Activated T-helper 9 cell treated with anti-CD3 and anti-CD28 coated beads, Interleukin-2, amount 50 U/mL, for 16 hours (primary cell): ENCODE measurements at places on chromosomes 12 and 14.

- no peak for DNase-seq
These were observed 35.1 kb upstream of the RPL10L start for GRCh38 chr14:46686652-46687051.

GRCh38 chr14:28116716-28117115, 649.9 kb upstream of the FOXG1 start:
- no peak for DNase-seq

DNA sequence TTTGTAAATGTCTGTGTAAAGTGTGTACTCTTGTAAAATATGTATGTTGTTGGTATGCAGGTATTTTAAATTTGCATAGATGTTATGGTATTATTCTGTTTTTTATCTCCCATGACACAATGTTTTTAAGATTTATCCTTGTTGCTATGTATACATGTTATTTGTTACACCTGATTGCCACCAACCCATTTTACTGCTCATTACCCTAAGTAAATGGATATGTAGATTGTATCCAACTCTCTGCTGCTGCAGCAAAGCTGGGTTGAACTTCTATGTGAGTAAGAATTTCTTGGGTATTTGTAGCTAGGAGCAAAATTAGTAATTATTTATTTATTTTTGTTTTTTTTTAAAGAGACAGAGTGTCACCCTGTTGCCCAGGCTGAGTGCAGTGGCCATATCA, 6.2 kb downstream of the APAF1 start:
- DNase-seq = no peak

DNA sequence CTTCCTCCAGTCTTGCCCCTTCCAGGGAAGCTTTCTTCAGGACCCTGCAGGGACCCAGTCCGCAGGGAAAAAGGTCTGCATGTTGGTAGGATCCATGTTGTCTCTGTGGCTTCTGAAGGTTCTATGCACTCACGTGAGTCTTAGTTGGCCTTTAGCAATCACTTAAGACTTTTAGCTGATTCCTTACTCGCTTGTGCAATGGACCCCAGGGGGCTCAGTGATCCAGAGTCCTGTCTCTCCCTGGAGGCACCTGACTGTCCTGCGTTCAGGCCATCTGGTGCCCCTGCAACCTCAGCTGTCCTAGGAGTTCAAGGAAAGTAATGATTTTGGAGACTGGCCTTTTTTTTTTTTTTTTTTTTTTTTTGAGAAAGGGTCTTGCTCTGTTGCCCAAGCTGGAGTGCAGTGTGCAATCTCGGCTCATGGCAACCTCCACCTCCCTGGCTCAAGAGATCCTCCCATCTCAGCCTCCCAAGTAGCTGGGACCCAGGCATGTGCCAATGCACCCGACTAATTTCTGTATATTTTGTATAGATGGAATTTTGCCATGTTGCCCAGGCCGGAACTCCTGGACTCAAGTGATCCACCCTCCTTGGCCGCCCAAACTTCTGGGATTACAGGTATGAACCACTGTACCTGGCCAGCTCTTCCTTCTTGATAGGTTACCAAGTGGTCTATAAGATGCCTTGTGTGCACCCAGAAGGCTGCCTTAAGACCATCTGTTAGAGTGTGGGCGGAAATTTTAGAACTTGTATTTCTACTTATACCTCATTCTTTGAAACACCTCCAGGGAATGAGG, 4.6 kb downstream of the IFI27L2 start:
- no peak for DNase-seq

GRCh38 chr12:50951112-50951511, 1.2 kb upstream of the HIGD1C start:
- DNase-seq = no peak

GRCh38 chr12:97805146-97805545, 342.5 kb downstream of the RMST start:
- no peak for DNase-seq

DNA sequence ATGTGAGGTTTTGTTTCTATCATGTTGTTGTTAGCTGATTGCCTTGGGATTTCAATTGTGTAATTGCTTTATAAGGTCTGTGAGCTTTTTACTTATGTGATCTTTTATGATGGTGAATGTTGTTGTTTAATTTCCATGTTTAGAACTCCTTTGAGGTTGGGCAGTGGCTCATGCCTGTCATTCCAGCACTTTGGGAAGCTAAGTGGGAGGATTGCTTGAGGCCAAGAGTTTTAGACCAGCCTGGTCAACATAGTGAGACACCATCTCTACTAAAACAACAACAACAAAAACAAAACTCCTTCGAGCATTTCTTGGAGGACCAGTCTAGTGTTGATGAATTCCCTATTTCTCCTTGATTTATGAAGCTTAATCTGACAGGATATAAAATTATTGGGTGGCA, 102.1 kb upstream of the PMCH start:
- DNase-seq = no peak

GRCh38 chr12:18998343-18999261, 130.9 kb upstream of the PLEKHA5 start:
- no peak for DNase-seq

DNA sequence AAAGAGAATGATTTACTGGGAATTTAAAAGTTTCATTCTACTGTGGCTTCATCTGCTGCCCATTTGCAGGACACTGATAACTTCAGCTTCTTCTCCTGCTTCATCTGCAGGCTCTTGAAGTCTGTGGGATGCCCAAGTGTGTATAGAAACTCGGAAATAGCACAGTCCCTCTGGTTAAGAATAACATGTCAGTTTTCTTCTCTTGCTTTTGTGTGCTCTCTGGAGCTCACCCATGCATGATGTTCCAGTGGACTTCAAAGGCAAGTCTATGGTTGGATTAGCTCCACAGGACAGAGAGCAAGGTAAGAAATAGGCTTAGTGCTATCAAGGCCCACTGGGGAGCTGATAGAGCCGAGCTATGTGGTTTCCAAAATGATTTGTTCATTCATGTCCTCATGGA, 13.7 kb downstream of the RMST start:
- DNase-seq = no peak

DNA sequence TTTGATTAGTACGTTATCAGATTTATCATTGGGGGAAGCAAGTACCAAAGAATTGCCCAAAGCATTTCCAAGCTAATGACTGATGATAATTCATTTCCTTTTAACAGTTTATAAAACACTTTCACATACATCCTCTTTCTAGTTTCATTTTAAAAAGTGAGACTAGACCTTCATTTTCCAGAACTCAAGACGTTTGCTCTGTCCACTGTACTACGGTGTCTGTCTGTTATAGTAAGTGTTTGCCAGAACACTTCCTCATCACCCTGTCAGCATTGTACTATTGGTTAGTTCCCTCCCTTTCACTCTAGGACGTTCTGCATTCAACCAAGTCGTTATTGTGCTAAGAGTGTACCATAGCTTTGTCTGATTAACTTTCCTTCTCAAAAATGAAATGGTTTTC, 81.7 kb upstream of the TMEM263 start:
- no peak for DNase-seq

DNA sequence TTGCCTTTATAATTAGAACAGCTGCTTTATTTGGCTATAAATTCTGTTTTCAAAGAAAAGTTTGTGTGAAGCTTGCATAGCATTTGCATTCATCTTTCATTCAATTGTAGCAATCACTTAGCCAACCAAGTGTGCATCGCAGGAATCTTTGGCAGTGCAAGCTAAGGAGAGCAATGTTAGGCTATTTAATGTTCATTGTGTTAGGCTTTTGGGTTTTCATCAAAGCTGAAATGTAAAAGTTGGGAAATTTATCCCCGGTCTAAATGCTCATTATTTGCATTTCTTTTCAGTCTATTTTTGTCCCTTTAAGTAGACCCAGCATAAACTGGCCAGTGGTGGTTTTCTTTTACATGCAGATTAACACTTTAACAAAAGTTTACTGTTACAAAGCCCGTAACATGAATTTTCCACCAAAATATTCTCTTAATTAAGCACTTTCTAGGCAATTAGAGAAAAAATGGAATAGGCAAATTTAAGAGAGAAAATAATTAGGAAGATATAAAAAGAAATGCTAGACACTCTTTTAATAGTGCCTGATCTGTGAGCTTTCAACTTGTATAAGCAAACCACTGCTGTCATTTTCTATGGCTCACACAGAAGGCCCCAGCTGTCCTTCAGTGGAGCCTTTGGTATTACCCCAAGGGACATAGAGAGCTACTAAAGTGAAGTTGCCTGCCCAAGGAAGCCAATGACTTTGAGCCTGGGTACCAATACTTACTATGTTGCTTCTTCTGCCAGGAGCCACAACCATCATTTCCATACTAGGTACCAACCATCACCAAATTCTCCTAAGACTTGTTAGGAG, 898.9 kb upstream of the SEL1L start:
- no peak for DNase-seq

DNA sequence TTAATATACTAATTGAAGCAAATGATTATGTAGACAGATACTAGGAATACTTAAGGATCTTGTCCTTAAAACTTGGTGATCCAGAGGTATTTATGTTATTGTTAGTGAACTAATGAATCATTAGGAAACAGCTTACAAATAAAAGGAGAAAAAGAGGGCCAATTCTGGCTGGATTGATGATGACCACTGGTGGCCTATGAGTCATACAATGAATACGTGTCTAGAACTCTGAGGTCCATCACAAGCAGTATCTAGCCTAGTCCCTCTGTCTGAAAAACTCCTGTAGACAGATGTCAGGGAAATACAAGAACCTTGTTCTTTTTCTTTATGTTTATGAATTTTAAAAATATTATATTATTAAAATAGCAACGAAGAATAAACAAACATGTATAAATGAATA, 51.7 kb upstream of the RTL1 start:
- no peak for DNase-seq

DNA sequence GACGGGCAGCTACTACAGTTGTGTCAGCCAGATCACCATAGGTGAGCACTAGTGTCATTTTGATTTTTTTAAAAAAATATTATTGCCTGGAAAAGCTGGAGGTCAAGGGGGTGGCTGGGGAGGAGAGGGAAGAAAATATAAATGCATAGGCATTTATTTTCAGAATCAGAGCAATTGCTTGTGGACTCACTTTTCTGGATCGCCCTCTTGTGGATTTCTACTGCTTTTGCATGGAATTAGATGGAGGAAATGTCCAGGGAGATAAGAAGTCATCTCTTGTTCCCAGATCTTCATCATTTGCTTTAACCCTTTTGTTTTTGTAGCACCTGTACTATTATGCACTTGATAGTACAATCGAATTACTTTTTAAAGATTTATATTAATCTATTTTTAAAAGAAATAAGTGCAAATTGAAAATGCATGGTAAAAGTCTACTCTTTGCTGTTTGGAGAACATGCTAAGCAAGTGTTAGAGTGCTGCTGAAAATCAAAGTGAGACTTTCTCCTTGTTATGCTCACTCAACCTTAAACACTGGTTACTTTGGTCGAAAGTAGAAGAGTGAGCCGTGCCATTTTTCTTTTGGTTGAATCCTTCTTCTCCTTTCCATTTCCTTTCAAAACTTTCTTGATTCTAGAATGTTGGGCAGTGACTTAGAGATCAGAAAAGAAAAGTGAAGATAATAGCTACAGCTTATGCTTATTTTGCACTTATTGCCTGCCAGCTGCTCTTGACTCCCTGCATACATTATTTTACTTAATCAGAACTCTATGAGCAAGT, 60.6 kb upstream of the ANO4 start:
- DNase-seq = no peak

DNA sequence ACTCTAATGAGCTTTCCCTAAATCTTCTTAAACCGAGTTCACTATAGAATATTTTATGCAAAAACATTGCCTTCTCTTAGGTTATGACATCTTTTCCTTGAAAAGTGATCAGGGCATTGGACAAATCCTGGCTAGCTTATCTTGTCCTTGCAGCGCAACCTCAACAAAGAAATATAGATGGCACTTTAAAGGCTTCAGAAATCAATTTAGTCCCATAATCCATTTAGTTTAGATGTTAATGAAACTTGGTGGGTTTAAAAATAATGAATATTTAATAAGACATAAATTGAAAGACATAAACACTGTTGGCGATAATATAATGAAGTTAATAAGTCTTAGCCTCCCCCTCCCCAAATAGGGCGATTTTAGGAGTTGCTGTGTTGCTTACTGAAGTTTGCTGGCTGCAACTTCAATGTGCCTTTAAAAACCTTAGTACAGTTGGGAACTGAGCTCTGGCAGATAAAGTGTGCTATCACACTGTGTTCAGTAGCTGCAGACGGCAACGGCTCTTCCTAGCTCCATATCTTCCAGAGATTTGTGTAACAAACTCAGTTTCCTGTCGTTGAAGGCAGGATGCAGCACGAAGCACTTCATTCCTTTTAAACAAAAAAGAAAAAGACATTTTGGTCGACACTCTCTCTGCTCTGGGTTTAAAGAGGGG, 19.5 kb downstream of the PLXNC1 start:
- DNase-seq = no peak

DNA sequence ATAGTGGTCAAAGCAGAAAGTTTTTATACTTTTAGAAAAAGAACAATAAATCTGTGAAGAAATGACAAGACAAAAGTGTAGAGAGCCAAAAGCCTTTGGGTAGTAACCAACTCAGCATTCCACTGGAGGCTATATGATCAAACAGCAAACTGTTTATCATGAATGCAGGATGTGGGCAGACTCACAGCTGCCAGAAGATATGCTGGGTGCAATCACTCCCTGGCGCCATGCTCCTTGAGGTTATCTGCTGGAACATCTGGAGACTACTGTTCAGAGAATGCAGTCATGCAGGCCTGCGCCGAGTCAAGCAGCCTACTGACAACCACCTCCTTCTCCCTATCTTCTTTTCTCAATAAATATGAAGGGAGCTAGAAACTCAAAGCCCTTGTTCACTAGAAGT, 49.0 kb upstream of the SLC8A3 start:
- no peak for DNase-seq

- DNase-seq = no peak
These were observed 23.1 kb downstream of the MGAT4C start for GRCh38 chr12:86233126-86233525.

DNA sequence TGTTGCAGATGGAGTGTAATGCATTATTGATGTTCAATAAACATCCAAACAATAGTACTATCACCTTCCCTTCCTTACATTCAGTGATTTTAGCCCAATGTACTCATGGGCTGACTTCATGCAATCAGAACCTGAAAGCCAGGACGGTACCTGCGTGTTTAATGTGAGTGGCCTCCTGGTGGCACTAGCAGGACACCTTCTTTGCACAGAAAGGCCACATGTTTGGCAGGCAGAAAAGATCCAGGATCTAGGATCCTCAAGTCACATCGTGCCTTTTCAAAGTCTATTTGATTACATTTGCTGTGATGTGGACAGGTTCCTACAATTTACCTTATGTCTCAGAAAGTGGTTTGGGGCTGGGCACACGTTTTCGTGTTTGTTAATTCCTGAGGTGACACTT, 82.9 kb downstream of the NEDD1 start:
- DNase-seq = no peak

- no peak for DNase-seq
These were observed 317.0 kb upstream of the TMTC1 start for GRCh38 chr12:30100741-30101140.

GRCh38 chr12:108090107-108090899, 38.8 kb upstream of the WSCD2 start:
- no peak for DNase-seq
